ENCODE measurements at places on chromosomes 12 and 14. TPM values are rescaled to one million over a fixed set of nuclear protein-coding genes. Genes with fewer than 3 reads are reported as not detected.

- no peak for DNase-seq
Measured at GRCh38 chr12:104562763-104563162, 106.0 kb downstream of the CHST11 start.

- no peak for DNase-seq
Measured at GRCh38 chr12:115869604-115870003, 407.9 kb downstream of the MED13L start.

- no peak for DNase-seq
Measured at GRCh38 chr14:67426983-67427606, 15.1 kb upstream of the PLEK2 start.

DNA sequence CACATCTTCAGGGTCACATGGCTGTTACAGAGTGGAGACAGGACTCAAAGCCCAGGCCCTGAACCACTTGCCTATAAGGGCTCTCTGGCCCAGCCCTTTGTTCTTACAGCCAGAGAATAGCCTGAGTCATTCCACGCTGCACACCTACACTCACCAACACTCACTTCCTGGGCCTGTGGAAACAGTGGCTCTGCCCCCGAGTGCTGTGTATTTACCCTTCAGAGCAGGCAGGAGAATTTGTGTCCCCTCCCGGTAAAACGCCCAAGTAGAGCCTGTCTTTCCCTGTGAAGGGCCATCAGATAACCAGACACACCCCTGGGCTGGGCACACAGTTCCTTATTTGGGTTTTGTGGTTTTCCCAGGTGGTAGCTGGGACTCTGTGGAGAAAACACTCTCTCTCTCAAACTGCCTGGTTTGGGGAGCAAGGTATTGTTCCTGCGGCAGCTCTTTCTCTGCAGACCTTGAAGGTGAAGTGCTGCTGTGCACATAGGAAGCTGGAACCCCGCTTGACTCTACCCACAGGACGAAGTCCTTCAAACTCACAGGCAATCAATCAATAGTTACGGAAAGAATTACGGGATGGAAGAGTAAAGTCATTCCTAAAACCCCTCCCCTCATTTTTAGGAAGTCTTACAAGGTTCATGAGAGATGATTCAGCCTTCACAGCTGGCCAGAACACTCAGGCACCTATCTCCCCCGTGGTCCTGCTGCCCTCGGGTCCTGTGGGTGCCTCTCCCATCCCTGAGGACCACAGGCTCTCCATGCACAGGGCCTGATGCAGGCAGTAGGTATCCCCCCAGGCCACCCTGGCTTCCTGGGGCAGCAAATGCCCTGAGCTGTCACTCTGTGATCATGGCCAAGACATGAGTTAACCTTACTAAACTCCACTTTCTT is 20.3 kb downstream of the FIGNL2 start:
- DNase-seq = peak; percentile 48

GRCh38 chr12:14258575-14258940 is 106.9 kb upstream of the ATF7IP start:
- DNase-seq = no peak

DNA sequence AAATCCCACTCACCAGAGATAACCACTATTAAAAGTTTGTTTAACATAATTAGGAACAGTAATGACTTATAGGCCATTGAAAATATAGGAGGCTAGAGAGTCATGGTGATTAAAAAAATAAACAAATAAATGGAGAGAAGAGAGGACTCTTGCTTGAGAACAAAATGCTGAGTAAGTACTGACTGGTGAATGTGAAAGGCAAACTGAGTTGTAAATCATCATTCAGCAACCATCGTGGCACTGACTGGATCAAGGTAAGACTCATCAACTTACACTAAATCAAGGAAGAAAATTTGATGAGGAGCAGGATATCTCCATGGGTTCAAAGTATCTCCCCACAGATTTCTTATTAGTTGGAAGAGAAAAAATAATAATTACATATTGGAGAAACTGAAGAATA is 14.1 kb upstream of the YBX3 start:
- no peak for DNase-seq

DNA sequence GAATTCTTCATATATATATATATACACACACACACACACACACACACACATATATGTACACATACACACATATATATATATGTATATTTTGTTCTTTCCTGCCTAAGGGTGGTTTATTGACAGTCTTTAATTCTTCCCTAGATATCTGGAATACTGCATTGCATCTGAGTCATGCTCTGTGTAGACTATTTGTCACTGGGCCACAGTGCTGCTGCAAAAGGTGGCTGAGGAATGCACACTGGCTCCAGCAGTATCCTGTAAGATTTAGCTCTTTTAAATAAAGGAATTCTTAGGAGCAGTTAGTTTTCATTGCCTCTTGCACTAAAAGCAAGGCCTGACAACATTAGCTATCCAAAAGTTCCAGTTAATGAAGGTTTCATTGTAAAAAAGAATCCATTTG is 200.9 kb downstream of the APAF1 start:
- DNase-seq = no peak

DNA sequence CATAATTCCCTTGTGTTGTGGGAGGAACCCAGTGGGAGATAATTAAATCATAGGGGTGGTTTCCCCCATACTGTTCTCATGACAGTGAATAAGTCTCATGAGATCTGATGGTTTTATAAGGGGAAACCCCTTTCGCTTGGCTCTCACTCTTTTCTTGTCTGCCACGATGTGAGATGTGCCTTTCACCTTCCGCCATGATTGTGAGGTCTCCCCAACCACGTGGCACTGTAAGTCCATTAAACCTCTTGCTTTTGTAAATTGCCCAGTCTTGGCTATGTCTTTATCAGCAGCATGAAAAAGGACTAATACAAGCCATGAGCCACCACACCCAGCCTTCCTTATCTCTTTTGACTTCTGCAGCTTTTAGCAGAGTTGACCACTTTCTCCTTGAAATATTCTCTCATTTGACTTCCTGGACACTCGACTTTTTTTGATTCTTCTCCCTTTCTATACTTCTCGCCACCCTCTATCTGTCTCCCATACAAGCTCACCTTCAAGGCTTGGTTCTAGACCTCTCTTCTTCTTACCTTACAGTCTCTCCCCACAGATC is 2.3 kb downstream of the MTERF2 start:
- no peak for DNase-seq

- DNase-seq = no peak
Measured at GRCh38 chr12:19093218-19093617, 36.3 kb upstream of the PLEKHA5 start.

GRCh38 chr14:55610713-55611370 is 30.8 kb downstream of the KTN1 start:
- DNase-seq = no peak

GRCh38 chr12:57008178-57008577 is 1.8 kb upstream of the ZBTB39 start:
- DNase-seq = no peak

GRCh38 chr14:60125918-60126317 is 34.2 kb downstream of the PCNX4 start:
- no peak for DNase-seq

- DNase-seq = no peak
Measured at GRCh38 chr12:63849106-63849620, 4.7 kb downstream of the SRGAP1 start.

GRCh38 chr14:74685056-74685455 is 27.8 kb downstream of the AREL1 start:
- no peak for DNase-seq

- DNase-seq = no peak
Measured at GRCh38 chr14:34053666-34054065, 102.8 kb upstream of the EGLN3 start.

Gene HSPB8
- total RNA-seq = 32.3 TPM

Gene ASIC1
- total RNA-seq = 4.0 TPM

Gene IRF2BPL
- total RNA-seq = 61.9 TPM

Gene SERPINA9
- not detected for total RNA-seq
